NCI-H1930 (cell line): ENCODE measurements at places on chromosomes 1 and 21.

DNA sequence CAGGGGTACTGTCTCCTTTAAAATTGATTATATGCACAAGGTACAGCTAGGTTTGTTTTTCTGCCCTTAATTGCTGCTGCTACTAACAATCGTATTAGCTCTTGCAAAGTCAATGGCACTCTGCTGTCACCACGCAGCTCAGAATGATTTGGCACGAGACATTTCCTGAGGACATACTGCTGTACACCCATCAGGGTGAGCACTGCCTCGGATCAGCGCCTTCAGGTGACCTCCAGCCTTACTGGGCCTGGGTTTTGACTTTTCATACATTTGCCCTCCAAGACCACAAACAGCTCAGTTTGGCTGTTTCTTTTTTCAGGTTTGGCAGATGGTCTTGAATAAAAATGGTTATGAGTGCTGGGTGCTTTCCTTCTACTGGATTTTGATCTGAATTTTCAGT lies 110.9 kb downstream of the NTPCR start:
- no peak for DNase-seq

DNA sequence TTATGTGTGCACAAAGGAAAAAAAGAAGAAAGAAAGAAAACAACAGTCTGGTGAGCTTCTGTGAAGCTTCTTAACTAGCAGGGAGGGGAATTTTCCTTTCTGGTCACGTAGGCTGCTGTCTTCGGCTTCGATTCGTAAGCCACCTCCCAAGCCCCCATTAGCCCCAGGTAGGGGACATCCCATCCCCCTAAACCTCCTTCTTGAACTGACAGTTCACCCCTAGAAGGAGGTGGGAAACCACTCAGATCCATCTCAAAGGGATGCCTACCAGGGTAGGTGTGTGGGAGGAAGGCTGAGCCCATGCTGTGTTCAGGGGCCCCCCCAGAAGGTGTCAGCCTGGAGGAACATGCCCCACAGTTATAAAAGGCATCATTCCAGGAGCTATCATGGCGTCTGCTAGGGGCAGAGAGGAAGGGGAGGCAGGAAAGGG lies 25.8 kb downstream of the CD247 start:
- DNase-seq, result no peak

DNA sequence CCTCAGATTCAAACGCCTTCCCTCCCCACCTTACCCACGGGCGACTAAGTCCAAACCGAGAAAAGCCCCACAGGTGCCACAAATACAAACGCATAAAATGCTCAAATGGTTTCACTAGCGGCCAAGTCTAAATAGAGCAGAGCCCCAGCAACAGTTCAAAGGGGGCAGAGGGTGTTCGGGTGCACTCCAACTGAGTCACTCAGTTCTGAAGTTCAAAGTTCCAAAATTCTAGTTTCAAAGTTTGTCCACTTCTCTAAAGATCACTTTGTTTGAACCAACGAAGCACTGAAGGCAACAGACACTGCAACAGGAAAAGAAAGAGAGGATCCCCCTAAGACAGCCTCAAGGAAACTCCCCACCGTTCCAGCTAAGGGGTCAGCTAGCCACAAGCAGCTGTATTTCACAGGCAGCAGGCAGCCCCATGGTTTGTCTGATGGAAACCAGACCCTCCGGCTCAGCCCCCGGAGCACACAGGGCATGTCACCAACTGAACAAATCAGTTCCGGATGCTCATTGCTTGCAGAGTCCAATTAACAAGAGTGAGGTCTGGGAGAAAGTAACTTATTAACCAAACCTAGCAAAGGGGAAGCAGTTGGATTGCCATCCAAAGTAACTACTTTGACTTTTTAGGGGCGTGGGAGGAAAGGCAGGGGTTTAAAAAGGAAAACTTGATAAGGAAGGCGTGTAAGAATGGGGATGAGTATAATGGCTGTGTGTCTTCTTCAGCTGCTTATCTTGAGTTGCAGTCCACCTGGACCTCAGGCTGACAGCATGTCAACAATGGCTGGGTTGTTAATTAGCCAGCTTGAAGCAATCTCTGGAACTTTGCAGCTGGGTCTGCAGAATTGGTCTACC lies 1423.9 kb upstream of the PRMT6 start:
- DNase-seq, result no peak

DNA sequence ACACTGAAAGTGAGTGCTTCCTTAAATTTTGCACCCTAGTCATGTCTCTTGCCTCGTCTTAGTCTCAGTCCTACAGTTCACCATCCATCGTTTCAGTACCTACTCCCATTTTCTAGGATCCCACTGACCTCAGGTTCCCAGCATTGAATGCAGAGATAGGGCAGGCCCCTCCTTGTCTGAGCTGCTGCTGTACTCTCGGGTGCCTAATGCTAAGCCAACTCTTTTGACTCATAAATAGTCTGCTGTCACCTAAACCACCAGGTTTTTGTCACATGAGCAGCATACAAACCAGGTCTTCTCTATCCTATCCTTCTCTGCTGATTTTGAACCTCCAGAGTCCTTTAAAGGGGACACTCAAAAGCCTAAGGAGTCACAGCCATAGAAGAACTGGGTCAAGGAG lies 3.0 kb downstream of the ARHGAP30 start:
- no peak for DNase-seq

- no peak for DNase-seq
Measured at GRCh38 chr1:200034761-200035396, 7.4 kb downstream of the NR5A2 start.

GRCh38 chr21:36030581-36031189 lies 29.6 kb downstream of the SETD4 start:
- DNase-seq, result no peak
